BE2C (cell line): ENCODE measurements at places on chromosomes 2 and 18.

- DNase-seq: no peak
Observed at GRCh38 chr2:134783912-134784311, 54.5 kb upstream of the ACMSD start.

- DNase-seq: no peak
Observed at GRCh38 chr2:224971214-224971613, 71.1 kb downstream of the DOCK10 start.

GRCh38 chr2:125272651-125273050 lies 1247.6 kb downstream of the CNTNAP5 start:
- no peak for DNase-seq

GRCh38 chr2:104385743-104386142 lies 468.2 kb upstream of the POU3F3 start:
- DNase-seq: no peak

- DNase-seq: no peak
Observed at GRCh38 chr18:42159146-42159545, 204.1 kb downstream of the PIK3C3 start.

- no peak for DNase-seq
Observed at GRCh38 chr2:40178971-40179370, 272.9 kb downstream of the SLC8A1 start.

- no peak for DNase-seq
Observed at GRCh38 chr2:25347205-25347815, 5.6 kb upstream of the DNMT3A start.

GRCh38 chr2:175855794-175856453 lies 146.1 kb downstream of the LNPK start:
- DNase-seq: no peak

DNA sequence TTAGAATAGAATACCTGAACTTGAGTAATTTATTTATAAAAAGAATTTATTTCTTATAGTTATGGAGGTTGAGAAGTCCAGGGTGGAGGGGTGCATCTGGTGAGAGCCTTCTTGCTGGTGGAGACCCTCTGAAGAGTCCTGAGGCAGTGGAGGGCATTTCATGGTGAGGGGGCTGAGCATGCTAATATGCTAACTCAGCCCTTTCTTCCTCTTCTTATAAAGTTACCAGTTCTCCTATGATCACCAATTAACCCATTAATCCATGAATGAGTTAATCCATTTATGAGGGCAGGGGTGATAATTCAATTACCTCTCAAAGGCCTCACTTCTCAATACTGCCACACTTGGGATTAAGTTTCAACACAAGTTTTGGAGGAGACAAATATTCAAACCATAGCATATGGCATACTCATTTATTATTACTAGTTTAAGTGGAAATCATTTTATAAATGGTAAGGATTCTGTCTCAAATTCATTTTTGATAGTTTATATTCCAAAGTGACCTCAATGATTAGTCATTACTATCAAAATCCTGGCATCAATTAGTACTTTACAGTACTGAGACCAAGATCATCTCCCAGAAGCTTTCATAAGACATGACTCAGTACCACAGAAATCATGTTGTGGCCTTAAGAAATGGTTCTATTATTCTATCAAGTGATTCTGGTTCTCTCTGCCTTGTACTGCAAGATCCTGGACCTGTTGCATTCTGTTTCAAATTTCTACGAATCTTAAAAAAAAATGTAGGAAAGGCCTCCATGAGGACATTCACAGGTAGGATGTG lies 5.5 kb downstream of the ZNF396 start:
- DNase-seq: no peak

DNA sequence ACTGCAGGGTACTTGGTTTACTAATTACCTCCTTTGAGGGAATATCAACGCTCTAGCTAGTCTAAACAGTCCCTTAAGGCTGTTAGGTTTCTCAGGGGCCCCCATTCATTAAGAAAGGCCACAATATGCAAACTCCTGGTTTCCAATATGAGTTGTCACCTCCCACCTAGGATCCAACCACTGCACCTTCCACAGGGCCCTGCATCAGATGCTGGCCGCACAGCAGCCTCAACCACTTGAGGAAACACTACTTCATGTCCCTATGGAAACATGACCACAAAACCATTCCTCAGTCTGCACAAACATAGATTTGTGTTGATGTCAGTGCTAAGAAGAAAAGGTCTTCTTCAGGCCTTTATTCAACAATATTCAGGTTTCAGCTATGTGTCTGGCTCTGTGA lies 40.9 kb downstream of the STAT4 start:
- no peak for DNase-seq

DNA sequence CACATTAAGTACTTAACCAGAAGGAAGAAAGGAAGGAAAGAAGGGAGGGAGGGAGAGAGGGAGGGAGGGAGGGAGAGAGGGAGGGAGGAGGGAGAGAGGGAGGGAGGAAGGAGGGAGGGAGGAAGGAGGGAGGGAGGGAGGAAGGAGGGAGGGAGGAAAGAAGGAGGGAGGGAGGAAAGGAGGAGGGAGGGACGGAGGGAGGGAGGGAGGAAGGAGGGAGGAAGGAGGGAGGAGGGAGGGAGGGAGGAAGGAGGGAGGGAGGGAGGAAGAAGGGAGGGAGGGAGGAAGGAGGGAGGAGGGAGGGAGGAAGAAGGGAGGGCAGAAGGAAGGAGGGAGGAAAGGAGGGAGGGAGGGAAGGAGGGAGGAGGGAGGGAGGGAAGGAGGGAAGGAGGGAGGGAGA lies 363.3 kb downstream of the MBD2 start:
- DNase-seq: no peak

GRCh38 chr2:166610180-166610912 lies 116.3 kb upstream of the SCN7A start:
- no peak for DNase-seq

GRCh38 chr18:26956863-26957262 lies 91.4 kb upstream of the AQP4 start:
- no peak for DNase-seq

- no peak for DNase-seq
Observed at GRCh38 chr2:208311321-208311720, 45.3 kb downstream of the PIKFYVE start.

- no peak for DNase-seq
Observed at GRCh38 chr2:123785332-123785731, 239.8 kb upstream of the CNTNAP5 start.

DNA sequence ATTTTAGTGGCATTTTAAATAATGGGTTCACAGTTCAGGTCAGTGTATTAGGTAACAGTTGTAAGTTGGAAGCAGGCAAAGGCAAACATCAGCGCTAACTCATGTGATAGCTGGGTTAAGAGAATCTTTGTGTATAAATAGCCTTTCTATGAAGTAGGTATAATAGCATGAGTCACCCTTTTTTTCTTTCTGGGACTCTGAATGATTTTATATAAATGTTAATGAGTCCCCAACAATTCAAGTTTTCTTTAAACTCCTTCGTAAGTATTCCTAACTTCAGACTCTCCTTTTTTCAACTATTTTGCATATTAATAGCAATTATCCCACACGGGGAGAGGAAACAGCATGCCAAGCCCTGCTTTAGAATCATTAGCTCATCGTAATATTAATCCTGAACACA lies 384.3 kb downstream of the PIK3C3 start:
- DNase-seq: no peak

GRCh38 chr2:104468846-104469245 lies 385.1 kb upstream of the POU3F3 start:
- DNase-seq: no peak

- DNase-seq: no peak
Observed at GRCh38 chr2:181367411-181367810, 89.8 kb upstream of the ITGA4 start.

DNA sequence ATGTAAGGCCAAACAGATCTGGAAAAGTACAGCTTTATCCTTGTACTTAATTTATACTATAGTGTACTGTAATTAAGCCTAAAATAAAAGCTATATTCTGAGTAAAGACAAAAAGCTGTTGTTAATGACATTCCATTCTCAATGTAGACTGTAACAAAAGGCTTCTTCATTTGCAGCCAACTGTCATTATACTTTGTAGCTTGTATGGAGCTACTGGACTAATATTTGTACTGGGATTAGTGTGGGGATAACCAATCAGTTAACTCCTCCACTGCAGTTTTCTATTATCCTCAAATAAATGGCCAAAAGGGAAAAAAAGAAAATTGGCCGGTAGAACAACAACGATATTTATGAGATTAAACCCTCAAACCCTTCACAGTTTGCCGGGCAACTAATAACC lies 66.5 kb downstream of the STK39 start:
- DNase-seq: no peak

- DNase-seq: no peak
Observed at GRCh38 chr2:54610700-54611099, 112.8 kb upstream of the EML6 start.

GRCh38 chr2:203869223-203870042 lies 1.9 kb downstream of the CTLA4 start:
- DNase-seq: no peak

DNA sequence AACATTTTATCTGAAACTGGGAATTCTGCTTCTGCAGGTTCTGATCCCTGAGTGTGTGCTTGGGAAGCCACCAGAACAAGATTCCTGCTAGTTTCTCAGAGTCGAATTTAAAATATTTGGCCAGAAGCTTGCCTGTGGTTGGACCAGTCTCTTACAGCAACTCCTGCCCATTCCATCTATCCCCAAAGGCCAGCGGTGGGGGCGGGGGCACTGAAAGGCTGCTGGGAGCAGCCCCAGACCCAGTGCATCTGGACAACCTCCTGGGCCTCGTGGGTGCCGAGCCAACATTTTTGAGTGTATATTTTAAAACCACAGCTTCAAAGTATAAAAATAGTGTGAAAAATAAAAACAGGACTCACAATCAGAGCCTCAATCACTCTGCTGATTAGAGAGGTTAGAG lies 38.6 kb upstream of the ZFP36L2 start:
- no peak for DNase-seq

- peak; percentile 29 for DNase-seq
Observed at GRCh38 chr2:216918088-216918680, 58.3 kb upstream of the TNP1 start.

GRCh38 chr2:56287508-56287907 lies 103.7 kb downstream of the CCDC85A start:
- DNase-seq: no peak

DNA sequence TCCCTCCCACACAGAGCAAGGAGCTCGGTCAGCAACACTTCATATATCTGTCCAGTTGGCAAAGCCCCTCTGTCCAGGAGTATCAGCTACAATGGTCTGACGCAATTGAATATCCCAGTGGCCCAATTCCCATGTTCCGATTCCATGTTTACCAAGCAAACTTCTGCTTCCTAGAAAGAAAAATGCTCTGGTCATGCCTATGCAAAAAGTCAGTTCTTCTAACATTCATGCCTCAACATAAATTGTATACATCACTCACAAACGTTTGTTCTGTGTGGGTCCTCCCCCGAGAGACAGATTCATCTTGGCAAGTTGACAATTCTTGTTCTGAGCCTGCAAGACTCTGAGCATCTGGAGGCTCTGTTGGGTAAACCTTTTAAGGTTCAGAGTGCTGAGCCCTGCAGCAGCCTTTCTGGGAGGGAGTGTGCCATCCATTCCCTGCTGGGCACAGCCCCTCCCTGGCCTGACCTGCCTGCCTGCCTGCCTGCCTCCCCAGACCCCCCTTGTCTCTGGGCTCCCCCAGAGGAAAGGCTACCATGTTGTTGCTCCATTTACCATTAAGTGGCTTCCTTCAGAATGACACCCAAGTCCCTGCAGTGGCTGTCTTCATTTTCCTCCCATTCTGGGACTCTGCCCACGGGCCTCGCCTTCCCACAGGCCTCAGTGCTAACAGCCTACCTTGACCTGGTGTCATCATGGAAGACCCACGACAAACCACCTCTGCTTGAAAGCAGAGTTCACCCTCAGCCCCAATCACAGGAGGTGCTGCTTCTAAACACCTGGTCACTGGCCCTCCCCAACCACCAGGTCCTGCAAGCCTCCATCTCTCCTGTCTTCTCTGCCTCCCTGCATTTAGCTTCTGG lies 37.6 kb upstream of the TAF1B start:
- no peak for DNase-seq

DNA sequence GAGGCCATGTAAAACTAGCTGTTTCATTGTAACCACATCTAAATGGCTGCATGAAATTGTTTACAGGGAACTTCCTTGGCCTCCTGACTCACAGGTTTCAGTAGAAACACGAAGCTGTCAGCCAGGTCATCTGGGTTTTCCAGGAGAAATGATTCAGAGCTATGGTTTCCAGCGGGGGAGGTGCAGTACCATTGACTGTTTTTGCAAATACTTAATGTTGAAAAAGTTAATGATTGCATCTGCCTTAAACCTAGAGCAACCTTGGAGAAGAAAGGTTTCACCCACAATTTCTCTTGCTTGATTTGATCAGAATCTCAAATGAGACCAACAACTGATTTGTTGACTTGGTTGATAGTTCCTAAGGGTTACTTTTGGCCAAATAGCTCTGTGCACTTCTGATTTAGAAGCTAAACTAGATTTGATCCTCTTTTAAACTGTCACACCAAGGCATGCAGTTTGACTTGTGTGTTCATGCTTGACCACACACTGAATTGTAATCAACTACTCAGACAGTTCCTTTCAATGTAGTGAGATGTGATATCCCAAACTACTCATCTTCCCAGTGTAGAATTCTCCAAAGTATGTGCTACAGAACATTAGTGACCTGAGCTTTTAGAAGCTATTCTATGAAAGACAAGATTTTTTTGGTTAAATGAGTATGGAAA lies 193.5 kb upstream of the CHST9 start:
- DNase-seq: no peak

DNA sequence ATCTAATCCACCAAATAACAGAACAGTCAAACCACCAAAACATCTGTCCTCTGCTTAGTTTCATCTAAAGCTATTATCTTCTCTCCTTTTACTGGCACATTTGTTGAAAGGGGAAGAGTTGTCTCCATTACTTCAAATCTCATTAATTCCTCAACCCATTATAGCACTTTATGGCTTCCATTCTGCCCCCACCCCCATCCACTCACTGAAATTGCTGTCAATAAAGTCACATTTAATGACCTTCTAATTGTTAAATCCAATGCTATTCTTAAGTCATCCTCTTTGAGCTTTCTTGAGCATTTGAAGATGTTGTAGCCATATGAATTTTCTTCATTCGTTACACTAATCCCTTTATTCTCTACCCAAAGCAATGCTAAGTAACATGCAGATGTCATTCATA lies 5.2 kb downstream of the OXER1 start:
- DNase-seq: no peak

GRCh38 chr18:49227441-49228165 lies 232.8 kb downstream of the DYM start:
- DNase-seq: no peak

DNA sequence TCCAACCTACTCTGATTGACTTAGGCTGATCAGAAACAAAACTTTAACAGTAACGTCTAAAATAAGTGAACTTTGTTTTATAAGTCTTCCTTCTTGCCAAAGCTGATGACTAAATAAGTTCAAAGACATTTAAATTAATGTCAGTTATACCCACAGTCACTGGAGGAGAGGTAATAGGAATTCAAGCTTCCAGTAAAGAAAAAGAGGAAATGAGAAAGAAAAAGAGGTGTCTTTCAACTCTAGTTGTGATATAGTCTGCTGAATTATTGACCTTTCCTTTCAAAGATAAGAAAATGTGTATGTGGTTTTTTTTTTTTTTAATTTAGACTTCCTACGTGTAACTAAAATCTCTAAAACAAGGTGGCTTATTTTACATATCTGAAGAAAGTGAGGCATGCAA lies 191.5 kb downstream of the SLC8A1 start:
- DNase-seq: no peak
